Osteocyte (in vitro differentiated cells): ENCODE measurements at places on chromosomes 2 and 18. TPM values are rescaled to one million over a fixed set of nuclear protein-coding genes. Genes with fewer than 3 reads are reported as not detected.

Gene PMAIP1
- total RNA-seq: 23.0 and 24.4 TPM in 2 replicates

Gene REG3A
- total RNA-seq: not detected in 2 replicates

DNA sequence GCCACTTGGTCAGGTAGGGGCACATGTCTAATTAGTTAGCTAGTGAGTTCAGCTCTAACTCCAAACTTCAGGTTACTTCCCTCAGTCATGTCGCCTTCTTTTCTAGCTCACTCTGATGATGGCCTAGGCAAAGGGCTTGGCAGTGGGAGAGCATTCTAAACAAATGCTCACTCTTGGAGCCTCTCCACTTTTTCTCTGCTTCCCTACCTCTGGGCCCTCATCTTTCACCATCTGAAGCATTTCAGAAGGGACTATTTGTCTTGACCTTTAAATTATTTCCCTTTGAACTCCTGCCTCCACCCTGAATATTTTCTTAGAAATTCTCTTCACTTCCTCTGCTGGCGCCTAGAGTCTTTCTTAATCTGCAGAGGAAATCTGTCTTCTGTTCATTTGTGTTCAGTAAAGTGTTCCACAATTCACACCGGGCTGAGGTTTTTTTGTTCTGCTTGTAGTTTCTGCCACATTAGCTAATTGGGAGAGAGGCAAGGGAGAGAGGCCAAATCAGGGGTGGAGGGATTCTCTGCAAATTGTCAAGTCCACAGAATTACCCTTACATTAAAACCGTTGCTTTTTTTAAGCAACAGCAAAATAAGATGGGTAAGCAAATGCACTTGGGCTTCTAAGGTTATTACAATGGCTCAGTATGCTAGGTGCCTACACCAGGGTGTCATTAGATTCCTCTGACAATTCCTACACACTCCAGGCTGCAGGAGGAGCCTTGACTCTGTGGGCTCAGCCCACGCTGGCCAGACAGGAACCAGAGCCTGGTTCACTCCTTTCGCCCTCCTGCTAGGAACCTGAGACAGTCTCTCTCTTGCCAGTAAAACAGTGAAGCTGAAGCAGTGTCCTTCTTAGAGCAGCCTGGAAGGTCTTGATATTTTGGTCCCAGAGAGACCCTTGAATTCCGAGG, 5.5 kb downstream of the MSGN1 start:
- DNase-seq: no peak

Gene HAAO
- total RNA-seq: 0.73 and 1.1 TPM in 2 replicates

DNA sequence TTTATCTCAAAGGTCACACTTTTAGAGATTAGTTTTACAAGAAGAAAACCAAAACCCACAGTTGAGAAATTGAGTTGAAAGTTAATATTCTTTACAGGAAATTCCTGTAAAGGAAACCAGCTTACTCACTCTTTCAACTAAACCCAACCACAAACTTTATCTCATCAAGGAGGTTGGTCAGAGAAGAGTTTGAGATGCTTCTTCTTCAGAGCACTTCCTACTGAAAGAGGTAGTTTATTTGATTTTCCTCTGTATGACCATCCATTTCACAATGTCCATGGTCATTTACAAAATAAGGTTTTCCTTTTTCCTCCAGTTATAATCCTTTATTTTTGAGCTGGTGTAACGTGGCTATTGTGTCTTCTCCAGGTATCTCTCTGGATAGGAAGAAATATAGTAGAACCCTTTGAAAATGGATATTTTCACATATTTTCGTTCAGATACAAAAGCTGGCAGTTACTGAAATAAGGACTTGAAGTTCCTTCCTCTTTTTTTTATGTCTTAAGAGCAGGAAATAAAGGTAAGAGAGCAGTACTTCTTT, 4.5 kb upstream of the IL18RAP start:
- no peak for DNase-seq

- no peak for DNase-seq
Observed at GRCh38 chr2:117834992-117835391, 20.5 kb downstream of the DDX18 start.

Gene IGFBP5
- 1,145 and 1,383 TPM in 2 replicates for total RNA-seq

DNA sequence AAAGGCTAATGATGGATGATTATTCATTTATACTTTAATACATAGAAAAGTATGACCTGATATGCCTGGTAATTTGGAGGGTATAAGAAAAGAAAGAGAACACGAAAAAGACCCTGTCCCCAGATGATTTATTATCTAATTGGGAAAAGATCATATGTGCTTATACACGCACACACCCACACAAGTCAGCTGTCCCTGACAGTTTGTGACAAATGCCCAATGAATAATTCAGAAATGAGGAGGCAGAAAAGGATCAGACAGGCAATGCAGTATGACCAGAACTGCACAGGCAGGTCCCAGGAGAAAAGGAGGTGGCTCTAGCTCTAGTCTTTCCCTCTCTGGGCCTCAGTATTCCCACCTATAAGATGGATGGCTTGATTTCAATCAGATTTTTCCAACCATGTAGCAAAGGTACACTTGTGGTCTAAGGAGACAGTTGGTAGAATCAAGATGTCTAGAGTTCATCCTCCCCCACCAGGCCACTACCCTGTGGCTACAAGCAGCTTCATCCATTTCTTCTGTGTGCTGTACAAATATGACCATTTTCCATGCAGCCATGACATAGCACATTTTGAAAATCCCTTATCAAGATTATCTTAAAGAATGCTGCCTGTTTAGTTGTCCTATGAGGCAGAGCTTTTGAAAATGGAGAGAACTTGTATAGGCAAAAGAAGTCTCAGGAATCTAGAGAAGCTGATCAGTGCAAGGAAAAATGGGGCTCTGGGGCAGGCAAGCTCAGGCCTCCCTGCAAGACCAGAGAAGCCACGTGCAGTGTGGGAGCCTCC, 19.7 kb downstream of the CYRIA start:
- no peak for DNase-seq

DNA sequence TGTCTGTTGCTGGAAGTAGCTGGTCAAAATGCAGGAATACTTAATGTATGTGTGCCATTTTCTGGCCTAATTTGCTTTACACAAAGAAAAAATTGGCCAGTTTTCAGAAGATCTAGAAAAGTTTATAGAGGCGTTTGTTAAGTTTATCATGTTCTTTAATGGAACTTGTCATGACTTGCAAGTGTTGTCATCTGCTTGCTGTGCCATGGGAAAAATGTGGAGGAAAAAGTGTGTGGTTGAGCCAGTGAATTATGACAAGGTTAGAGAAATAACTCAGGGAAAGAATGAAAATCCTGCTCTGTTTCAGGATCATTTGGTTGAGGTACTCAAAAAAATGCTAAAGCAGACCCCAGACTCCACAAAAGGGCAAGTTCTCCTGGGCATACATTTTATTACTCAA, 301.6 kb upstream of the CDH2 start:
- no peak for DNase-seq

Gene FNDC4
- 9.6 and 10.5 TPM in 2 replicates for total RNA-seq
